ENCODE measurements at places on chromosomes 4 and X.

DNA sequence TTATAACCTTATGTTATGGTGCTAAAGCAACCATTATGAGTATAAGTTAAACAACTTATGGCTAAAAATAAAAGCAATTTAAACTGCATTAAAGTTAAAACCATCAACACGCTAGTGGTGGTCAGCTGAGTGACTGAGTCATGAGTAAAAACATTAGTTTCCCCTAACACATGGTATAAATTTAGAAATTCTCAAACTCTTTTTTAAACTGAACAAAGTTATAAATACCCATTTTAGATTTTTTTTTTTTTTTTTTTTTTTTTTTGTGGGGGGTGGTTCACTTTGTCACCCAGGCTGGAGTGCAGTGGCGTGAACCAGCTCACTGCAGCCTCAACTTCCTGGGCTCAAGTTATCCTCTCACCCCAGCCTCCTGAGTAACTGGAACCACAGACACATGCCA lies 5.4 kb upstream of the BBS7 start:
- DNase-seq, result no peak

- DNase-seq, result no peak
These were observed 489.8 kb downstream of the PABPC4L start for GRCh38 chr4:133711817-133712216.

GRCh38 chrX:105515561-105515960 lies 295.1 kb upstream of the TEX13A start:
- no peak for DNase-seq

- no peak for DNase-seq
These were observed 66.7 kb upstream of the DHX15 start for GRCh38 chr4:24650849-24651640.

DNA sequence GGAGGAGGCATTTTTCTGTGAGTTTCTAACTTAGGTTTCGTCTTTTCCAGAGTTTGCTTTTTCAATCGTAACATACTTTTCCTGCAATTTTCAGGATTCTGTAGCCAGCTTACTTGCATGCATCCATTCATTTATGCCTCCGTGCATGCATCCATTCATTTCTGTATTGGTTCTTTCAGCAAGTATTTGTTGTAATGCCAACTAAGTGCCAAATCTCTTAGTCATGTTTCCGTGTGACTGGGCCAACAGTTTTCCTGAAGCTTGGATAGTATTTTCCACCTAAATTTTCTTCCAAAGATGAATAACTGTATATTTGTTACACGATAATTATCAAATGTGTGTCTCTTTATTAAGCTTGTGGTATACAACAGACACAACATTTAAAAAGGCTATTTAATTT lies 41.5 kb downstream of the CBLL2 start:
- DNase-seq, result no peak

Data from cerebellar cortex (tissue), 1 donor.